ENCODE measurements at places on chromosomes 13 and 19. TPM values are rescaled to one million over a fixed set of nuclear protein-coding genes. Genes with fewer than 3 reads are reported as not detected.

The CALR3 gene
- not detected for total RNA-seq

The ATP4B gene
- not detected for total RNA-seq

The LILRB3 gene
- total RNA-seq = not detected

The ZNF600 gene
- total RNA-seq = 6.3 TPM

The PRKACA gene
- 61.8 TPM for total RNA-seq

The OVOL3 gene
- total RNA-seq = not detected

The ZFR2 gene
- total RNA-seq = under 0.01 TPM

The RAD23A gene
- total RNA-seq = 94.6 TPM

The ZNF491 gene
- total RNA-seq = 4.7 TPM

The ATXN8OS gene
- total RNA-seq = not detected

The CPB2 gene
- not detected for total RNA-seq

The ZNF442 gene
- 2.4 TPM for total RNA-seq

Data from hair follicle dermal papilla cell (primary cell).